Activated CD4-positive, alpha-beta T cell treated with anti-CD3 and anti-CD28 coated beads for 4 hours (primary cell): ENCODE measurements at places on chromosomes 5 and 9.

DNA sequence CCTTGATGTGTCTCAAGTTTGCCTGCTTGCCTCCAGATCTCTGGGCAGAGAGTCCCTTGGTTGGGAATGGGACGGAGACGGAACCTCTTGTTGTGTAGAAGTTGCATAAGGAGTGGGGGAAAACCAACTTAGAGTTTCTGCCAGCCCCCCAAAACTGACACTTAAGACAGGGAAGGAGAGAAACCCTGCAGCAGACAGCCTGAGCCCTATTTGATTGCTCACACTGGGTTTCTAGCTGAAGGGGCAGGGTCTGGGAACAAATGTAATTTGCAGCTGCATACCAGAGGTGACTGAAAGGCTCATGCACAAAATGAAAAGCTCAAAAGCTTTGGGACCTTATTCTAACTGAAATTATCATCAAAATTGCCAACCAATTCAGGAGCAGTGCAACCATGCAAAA is 254.5 kb downstream of the RASEF start:
- no peak for DNase-seq

- no peak for DNase-seq
Measured at GRCh38 chr5:89273289-89273688, 390.3 kb upstream of the MEF2C start.

DNA sequence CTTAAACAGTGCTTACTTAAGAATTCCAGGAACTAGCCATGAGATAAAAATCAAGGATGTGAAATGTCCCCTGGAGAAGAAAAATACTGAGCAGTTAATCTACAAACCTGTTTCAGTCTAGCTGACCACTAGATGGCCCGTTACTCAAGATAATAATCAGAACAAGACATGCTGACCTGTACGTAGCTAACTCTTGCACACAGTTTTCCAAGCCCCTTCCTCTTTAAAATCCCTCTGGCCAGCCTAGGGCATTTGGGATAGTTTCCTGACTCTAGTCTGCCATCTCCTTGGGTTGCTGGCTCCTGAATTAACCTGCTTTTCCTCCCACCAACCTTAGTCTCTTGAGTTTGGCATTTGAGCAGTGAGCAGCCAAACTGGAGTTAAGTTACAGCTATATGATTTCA is 59.2 kb upstream of the TRAF1 start:
- no peak for DNase-seq

DNA sequence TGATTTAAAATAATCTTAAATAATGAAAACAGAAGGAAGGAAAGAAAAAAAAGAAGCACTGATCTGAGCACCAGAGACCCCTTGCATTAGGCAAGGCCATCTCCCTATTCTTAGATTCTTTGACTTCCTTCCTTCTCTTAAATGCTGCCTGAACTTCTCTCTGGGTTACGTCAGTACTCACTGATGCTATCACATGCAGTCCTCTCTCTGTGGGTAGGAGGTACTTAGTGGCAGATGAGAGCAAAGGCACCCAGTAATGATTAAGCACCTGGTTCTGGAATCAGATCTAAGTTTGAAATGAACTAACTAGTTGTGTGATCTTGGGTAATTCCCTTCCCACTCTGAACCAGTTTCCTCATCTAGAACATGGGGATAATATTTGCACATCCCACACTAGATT is 110.3 kb upstream of the TBC1D2 start:
- no peak for DNase-seq

GRCh38 chr5:74670396-74671038 is 14.5 kb upstream of the HEXB start:
- no peak for DNase-seq

DNA sequence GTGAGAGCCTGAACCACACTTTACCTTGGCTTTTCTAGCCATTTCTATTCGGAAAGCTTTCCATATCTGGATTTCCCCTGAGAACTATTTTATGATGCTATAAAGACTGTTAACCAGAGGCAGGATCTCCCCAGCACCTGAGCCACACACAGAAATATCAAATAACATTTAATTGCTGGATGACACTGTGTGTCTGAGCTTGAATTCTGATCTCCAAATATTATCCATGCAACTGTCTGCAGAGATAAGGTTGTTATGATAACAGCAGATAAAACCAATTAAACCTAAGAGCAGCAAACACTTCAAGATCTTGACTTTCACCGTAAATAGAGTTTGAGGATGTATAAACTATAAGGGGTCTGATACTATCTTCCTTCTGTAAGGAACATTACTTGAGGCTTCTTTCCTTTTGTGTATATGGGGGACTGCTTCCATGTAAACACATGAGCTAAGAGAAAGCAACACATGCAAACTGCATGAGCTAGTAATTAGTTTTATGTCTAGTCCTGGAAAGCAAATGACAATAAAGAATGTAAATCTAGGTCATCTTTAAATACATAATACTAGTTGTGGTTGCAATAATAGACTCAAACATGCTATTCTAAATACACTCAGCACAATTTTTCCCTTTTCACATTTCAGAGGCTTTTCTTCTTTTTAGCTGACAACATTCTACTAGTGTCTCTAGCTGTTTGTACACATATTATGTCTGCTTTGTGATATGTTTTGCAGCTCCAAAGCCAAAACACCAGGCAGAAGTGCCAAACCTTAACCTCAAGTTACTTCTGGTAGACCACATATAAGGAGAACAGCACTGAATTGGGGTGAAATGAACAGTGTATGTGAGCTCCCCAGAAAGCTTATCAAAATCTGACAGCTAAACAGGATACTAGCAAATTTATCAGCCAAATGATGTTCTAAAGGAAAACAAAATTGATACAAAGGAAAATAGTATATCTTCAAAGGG is 136.5 kb downstream of the EFNA5 start:
- no peak for DNase-seq

- no peak for DNase-seq
Measured at GRCh38 chr9:123411636-123412035, 55.6 kb downstream of the CRB2 start.

DNA sequence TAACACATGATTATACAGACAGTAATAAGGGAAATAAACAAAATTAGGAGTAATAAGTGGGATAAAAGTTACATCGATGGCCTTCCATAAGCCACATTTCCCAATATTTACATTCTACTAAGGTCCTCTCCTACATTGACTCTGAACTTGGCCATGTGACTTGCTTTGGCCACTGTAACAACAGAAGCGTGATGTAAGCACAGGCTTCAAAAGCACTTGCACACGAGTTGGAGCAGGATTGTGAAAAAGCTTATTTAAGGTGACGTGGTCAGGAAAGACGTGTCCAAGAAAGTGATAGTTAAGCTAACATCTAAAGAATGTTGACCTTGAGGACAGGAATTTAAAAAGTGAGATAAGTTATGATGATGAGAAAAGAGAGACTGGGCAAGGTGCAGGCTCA is 9.8 kb upstream of the CEMIP2 start:
- DNase-seq, result no peak

DNA sequence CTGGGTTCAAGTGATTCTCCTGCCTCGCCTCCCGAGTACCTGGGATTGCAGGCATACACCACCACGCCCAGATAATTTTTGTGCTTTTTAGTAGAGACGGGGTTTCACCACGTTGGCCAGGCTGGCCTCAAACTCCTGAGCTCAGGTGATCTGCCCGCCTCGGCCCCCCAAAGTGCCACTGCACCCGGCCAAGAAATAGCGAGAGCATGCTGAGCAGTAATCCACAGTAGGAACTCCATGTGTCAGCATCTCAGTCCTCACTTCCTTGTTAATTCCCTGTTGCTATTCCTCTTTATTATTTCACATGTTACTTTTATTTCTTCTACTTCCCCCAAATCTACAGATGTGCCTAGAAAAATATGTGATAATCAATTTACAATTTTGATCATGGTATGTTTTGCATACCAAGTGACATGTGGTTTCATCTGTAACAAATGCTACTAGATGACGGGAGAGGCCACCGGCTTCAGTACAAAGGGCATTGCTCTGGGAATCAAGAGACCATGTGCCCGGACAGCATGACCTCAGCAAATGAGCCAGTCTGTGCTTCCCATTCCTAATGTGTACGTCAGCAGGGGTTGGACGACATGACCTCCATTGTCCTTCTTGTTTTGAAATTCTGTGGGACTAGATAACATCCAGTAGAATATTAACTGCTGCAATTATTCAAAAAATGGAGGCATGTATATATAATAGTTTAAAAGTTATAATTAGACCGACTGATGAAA is 61.6 kb downstream of the FNBP1 start:
- DNase-seq, result no peak

- no peak for DNase-seq
Measured at GRCh38 chr9:120886490-120886967, 9.5 kb upstream of the PHF19 start.

- DNase-seq, result no peak
Measured at GRCh38 chr5:142841511-142842265, 71.5 kb downstream of the ARHGAP26 start.

DNA sequence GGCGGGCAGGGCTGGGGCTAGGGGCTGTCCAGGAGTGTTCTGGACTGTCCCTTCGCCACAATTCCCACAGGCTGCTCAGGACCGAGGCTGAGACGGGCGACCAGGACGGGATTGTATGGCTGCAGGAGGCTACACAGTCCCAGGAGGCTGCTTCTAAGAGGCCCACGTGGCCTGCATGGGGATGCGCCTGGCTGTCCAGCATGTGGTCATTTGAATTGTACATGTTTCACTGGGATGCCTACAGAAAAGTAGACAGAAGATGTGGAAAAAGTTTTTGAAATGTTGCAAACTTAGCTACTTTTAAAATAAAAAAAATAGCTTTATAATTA is 32.6 kb upstream of the SPTLC1 start:
- DNase-seq, result no peak

- no peak for DNase-seq
Measured at GRCh38 chr5:142807372-142807911, 37.3 kb downstream of the ARHGAP26 start.

DNA sequence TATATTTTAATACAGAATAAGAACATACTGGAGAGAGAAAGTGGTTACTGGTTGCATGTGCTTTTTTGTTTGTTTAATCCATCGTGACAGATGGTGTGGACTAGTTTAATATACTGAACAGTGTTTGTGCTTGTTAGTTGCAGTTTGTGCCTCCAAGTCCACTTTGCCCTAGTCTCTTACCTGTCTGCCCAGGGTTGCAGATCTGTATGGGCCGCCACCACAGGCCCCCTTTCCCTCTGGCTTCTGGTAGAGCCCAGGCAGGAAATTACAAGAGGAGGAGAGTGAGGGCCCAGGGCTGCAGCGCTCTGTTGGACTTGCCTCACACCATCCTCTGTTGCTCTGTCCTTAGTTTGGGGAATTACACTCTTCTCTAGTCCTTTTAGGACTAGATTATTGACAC is 166.4 kb downstream of the KDM4C start:
- DNase-seq, result no peak

GRCh38 chr5:110268283-110268682 is 458.2 kb downstream of the TMEM232 start:
- no peak for DNase-seq

DNA sequence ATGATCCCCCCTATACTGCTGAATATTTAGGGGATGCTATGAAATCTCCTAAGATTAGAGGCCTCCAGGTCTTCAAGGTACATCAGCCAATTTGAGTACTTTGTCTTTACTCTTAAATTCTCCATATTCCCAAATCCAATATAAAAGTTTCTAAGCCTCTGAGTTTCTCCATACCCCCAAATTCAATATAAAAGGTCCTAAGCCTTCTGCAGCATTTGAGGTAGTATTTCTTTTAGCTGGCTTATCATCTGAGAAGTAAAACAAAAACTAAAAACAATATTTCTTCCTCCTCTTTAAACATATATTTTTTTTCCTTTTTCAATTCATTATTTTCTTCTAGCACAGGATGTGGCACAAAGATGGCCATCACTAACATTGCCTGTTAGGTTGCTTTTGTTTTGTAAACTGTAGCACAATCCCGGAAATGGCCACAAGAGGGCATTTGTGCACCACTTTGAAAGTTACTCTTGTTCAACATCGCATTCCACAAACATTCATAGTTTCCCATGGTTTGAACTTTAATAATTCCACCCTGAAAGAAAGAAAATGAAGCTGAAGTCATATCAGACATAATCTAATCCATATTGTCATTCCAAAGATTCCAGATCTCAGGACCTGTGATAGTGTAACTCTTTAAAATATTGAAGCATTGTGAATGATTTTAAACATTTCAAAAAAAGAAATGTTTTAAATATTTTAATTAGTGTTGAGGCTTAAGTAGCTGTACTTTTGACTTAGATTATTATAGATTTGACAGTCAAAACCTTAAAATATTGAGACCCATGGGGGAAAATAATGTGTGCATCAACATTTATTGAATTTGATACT is 21.0 kb upstream of the SCGB3A2 start:
- peak; percentile 19 for DNase-seq

GRCh38 chr5:133322743-133323142 is 270.9 kb downstream of the HSPA4 start:
- no peak for DNase-seq

- DNase-seq, result no peak
Measured at GRCh38 chr5:62771341-62771740, 192.7 kb downstream of the LRRC70 start.

DNA sequence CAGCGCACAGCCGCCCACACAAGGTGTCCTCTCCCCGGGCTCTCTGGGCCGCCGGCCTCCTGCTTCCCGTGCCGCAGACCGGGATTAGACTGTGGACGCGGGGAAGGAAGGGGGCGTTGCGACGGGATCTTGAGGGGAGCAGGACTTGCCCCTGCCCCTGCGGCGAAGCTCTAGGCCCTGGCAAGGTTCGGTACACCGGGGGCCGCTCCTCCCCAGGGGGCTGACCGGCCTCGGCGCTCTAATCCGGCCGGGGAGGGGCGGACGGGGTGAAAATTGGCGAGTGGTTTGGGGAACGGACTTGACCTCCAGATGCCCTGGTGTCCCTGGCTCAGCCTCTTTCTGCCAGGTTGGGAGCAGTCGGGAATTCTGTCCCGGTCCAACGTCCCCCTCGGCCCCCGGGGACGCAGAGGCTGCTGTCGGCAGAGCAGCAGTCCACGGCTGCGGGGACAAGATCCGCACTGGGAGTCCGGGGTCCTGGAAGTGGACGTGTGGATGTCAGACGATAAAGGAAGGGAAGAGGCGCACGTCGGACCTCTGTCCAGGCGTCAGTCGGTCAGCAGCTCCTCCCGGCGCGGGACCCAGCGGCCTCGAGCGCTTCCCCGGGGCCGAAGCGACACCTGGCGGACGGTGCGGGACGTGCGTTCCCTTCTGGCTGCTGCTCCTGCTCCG is 1.9 kb upstream of the CNTFR start:
- DNase-seq, result peak; percentile 73

GRCh38 chr9:84297162-84297821 is 43.3 kb downstream of the SLC28A3 start:
- DNase-seq, result no peak
